ENCODE measurements at places on chromosomes 4 and X.

GRCh38 chr4:121243485-121243884 lies 79.4 kb upstream of the TNIP3 start:
- DNase-seq: no peak

GRCh38 chr4:101221294-101221693 lies 126.0 kb downstream of the PPP3CA start:
- no peak for DNase-seq

GRCh38 chr4:102411408-102411807 lies 66.1 kb upstream of the SLC39A8 start:
- DNase-seq: no peak

GRCh38 chr4:7944599-7945220 lies 5.0 kb upstream of the AFAP1 start:
- DNase-seq: no peak

DNA sequence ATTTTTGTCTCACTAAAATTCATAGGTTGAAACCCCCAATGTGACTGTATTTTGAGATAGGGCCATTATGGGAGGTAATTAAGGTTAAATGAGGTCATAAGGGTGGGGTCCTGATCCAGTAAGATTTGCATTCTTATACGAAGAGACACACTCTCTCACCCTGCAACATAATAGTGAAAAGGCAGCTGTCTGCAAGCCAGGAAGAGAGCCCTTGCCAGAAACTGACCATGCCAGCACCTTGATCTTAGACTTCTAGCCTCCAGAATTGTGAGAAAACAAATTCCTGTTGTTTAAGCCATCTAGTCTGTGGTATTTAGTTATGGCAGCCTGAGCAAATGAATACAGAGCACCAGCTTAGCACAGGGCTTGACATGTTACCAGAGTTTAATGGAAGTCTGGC lies 17.5 kb upstream of the IGSF1 start:
- DNase-seq: no peak
